ENCODE measurements at places on chromosomes 12 and 14.

DNA sequence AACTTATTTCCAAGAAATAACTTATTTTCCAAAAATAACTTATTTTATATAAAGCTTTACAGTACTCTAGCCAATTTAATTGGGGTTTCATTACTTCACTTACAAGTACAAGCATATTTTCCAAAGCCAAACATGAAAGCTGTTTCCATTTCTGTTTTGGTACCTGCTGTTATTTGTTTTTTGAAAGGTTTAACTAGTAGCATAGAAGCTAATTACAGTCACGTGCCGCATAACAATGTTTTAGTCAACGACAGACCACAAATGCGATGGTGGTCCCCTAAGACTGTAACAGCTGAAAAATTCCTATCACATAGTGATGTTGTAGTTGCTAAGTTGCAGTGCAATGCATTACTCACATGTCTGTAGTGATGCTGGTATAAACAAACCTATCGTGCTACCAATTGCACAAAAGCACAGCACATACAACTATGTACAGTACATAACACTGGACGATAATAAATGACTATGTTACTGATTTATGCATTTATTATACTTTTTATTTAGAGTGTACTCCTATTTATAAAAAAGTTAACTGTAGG, 21.7 kb downstream of the PTPN21 start:
- no peaks in the 10 kb centered on the region for H3K27me3 ChIP-seq
- no peak for DNase-seq
- no peak overlapping the region for H3K4me3 ChIP-seq
- no peaks in the 10 kb centered on the region for H3K4me1 ChIP-seq
- H3K36me3 ChIP-seq: peaks cover 2% of the 10 kb centered on the region
- H3K27ac ChIP-seq: no peak overlapping the region

- H3K4me3 ChIP-seq: no peak overlapping the region
- peak overlapping the region; percentile 29 for H3K27ac ChIP-seq
- no peaks in the 10 kb centered on the region for H3K36me3 ChIP-seq
- H3K27me3 ChIP-seq: no peaks in the 10 kb centered on the region
Measured at GRCh38 chr14:34098045-34098984, 147.4 kb upstream of the EGLN3 start.

- peaks cover 3% of the 10 kb centered on the region for H3K27me3 ChIP-seq
- no peak for DNase-seq
- no peak overlapping the region for H3K27ac ChIP-seq
- H3K36me3 ChIP-seq: no peaks in the 10 kb centered on the region
Measured at GRCh38 chr12:39619316-39619659, 315 bp downstream of the ABCD2 start.

- H3K36me3 ChIP-seq: no peaks in the 10 kb centered on the region
- DNase-seq: no peak
- no peaks in the 10 kb centered on the region for H3K4me1 ChIP-seq
- H3K27ac ChIP-seq: peak overlapping the region; percentile 29
Measured at GRCh38 chr14:51285120-51285519, 45.1 kb downstream of the TMX1 start.

DNA sequence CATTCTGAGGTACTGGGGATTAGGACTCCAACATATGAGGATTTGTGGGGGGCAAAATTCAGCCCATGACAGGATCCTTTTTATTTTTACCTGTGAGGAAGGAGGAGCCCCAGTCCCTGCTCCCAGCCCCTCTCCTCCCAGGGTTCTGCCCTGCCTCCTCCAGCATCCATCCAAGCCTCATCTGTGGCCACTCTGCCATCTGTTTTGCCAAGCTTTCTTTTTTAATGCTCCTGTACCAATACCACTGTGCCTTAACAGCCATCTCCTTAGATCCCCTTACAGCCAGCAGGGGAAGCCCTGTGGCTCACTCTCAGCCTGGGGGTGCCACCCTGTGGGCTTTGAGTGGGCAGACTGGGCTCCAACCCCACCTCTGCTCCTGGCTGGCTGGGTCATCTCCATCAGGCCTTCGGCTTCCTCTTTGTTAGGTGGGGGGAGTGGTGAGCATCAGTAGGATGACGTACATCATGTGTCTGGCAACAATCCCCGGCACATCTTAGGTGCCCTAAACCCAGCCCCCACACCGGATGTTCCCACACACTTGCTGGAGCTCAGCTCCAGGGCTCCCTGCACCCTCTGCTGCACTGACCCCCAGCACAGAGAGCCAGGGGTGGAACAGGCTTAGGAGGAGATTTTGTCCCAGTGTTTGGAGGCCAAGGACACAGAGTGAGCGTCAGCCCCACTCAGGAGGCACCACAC, 40.2 kb downstream of the CYP46A1 start:
- no peaks in the 10 kb centered on the region for H3K36me3 ChIP-seq
- H3K27ac ChIP-seq: no peak overlapping the region
- no peak for DNase-seq
- H3K27me3 ChIP-seq: no peaks in the 10 kb centered on the region
- no peaks in the 10 kb centered on the region for H3K4me1 ChIP-seq
- H3K4me3 ChIP-seq: no peak overlapping the region

DNA sequence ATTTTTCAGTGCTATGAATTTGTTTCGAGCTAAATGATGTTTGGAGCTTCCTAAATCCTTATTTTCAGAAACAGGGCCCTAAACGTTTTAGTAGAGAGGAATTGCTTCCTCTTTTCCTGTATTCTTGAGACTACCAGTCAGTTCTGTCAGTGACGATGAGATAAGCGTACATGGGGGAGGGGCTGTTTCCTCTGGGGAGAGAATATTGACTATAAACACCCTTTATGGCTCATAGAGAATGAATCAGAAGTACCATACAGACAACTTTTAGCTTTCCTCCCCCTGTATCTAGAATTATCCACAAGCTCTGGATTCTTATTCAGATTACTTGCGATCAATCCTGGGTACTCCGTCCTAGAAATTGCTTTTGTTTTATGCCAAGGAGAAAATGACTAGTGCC, 5.1 kb downstream of the TBK1 start:
- H3K4me3 ChIP-seq: no peak overlapping the region
- no peak for DNase-seq
- peaks cover 22% of the 10 kb centered on the region for H3K4me1 ChIP-seq
- no peak overlapping the region for H3K27ac ChIP-seq

- no peaks in the 10 kb centered on the region for H3K27me3 ChIP-seq
- no peaks in the 10 kb centered on the region for H3K36me3 ChIP-seq
- no peaks in the 10 kb centered on the region for H3K4me1 ChIP-seq
- no peak for DNase-seq
Measured at GRCh38 chr12:19659501-19659900, 220.2 kb downstream of the AEBP2 start.

DNA sequence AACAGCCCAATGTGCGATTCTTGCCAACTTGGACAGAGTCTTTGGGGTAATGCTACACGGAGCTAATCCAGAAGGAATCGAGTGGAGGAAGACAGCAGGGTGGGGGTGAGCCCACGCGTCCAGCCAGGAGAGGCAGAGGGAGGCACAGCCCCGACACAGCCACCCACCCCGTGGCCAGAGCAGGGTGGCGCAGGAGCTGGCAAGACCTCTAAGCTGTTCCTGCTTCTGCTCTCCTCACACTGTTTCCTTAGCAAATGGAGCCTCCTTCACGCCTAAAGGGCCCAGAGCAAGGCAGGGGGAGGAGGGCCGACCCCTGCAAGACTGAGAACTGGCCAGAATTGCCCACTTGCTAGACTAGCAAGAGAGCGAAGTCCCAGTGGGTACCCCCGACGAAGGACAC, 91.5 kb downstream of the FBXL14 start:
- H3K27me3 ChIP-seq: no peaks in the 10 kb centered on the region
- no peak for DNase-seq
- H3K36me3 ChIP-seq: no peaks in the 10 kb centered on the region
- H3K4me1 ChIP-seq: peaks cover 6% of the 10 kb centered on the region

DNA sequence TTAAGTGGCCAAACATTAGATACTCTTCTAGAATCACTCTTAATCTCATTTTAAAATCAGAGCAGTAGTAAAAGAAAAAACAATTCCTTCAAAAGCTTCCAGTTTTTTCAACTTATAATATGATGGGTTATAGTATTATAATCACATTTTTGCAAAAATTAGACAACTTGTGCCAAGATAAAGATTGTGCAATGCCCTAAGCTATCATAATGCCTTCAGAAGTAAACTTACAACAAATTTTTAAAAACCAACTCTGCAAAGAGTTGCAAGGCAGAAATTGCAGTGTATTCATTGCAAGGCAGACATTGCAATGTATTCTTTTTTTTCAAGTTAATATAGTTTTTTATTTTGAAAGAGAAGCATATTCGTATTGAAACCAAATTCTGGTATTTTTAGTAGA, 47.2 kb upstream of the KITLG start:
- DNase-seq: no peak
- H3K36me3 ChIP-seq: no peaks in the 10 kb centered on the region
- no peaks in the 10 kb centered on the region for H3K27me3 ChIP-seq
- H3K4me3 ChIP-seq: no peak overlapping the region

DNA sequence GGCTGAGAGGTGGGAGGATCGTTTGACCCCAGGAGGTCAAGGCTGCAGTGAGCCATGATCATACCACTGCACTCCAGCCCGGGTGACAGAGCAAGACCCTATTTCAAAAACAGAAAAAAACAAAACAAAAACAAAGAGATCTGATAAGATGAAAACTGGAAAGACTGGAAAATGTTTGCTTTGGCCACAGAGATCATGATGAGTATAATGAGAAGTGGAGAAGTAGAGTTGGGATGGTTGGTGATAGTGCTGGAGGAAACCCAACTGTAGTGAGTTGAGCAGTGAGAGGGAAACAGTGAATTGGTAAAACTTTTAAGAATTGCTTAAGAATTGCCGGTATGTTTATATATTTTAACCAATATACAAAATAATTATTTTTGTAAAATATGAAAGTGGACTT, 39.2 kb downstream of the MON2 start:
- no peaks in the 10 kb centered on the region for H3K27me3 ChIP-seq
- no peak overlapping the region for H3K4me3 ChIP-seq
- no peaks in the 10 kb centered on the region for H3K36me3 ChIP-seq
- H3K4me1 ChIP-seq: no peaks in the 10 kb centered on the region
- no peak overlapping the region for H3K27ac ChIP-seq
- no peak for DNase-seq

GRCh38 chr14:31954991-31955390, 122.1 kb upstream of the ARHGAP5 start:
- H3K4me3 ChIP-seq: no peak overlapping the region
- H3K27me3 ChIP-seq: no peaks in the 10 kb centered on the region
- no peaks in the 10 kb centered on the region for H3K36me3 ChIP-seq
- no peaks in the 10 kb centered on the region for H3K4me1 ChIP-seq
- no peak overlapping the region for H3K27ac ChIP-seq

- H3K36me3 ChIP-seq: no peaks in the 10 kb centered on the region
- H3K4me3 ChIP-seq: no peak overlapping the region
- H3K4me1 ChIP-seq: peaks cover 24% of the 10 kb centered on the region
- 0 out of 2 replicates have a peak overlapping the region, but pooled peaks have one; percentile 18 for H3K27ac ChIP-seq
- DNase-seq: peak; percentile 94
Measured at GRCh38 chr12:27966870-27967269, 5.7 kb downstream of the PTHLH start.

GRCh38 chr12:62767946-62768345, 167.0 kb downstream of the PPM1H start:
- no peak overlapping the region for H3K27ac ChIP-seq
- no peaks in the 10 kb centered on the region for H3K4me1 ChIP-seq
- H3K36me3 ChIP-seq: no peaks in the 10 kb centered on the region
- no peak for DNase-seq
- H3K4me3 ChIP-seq: no peak overlapping the region

GRCh38 chr14:85622106-85622505, 92.2 kb downstream of the FLRT2 start:
- no peaks in the 10 kb centered on the region for H3K36me3 ChIP-seq
- H3K4me1 ChIP-seq: no peaks in the 10 kb centered on the region
- no peak overlapping the region for H3K27ac ChIP-seq
- no peak for DNase-seq
- no peak overlapping the region for H3K4me3 ChIP-seq
- no peaks in the 10 kb centered on the region for H3K27me3 ChIP-seq

- no peak overlapping the region for H3K27ac ChIP-seq
- DNase-seq: no peak
- no peaks in the 10 kb centered on the region for H3K36me3 ChIP-seq
Measured at GRCh38 chr14:72849222-72849621, 44.7 kb downstream of the DPF3 start.

- no peak overlapping the region for H3K4me3 ChIP-seq
- H3K27me3 ChIP-seq: no peaks in the 10 kb centered on the region
- no peak for DNase-seq
- no peaks in the 10 kb centered on the region for H3K36me3 ChIP-seq
Measured at GRCh38 chr14:86203843-86204242, 673.9 kb downstream of the FLRT2 start.

GRCh38 chr12:7110661-7111060, 1.6 kb upstream of the C1RL start:
- no peak overlapping the region for H3K4me3 ChIP-seq
- H3K4me1 ChIP-seq: peaks cover 5% of the 10 kb centered on the region
- no peaks in the 10 kb centered on the region for H3K27me3 ChIP-seq
- DNase-seq: no peak
- H3K27ac ChIP-seq: no peak overlapping the region

DNA sequence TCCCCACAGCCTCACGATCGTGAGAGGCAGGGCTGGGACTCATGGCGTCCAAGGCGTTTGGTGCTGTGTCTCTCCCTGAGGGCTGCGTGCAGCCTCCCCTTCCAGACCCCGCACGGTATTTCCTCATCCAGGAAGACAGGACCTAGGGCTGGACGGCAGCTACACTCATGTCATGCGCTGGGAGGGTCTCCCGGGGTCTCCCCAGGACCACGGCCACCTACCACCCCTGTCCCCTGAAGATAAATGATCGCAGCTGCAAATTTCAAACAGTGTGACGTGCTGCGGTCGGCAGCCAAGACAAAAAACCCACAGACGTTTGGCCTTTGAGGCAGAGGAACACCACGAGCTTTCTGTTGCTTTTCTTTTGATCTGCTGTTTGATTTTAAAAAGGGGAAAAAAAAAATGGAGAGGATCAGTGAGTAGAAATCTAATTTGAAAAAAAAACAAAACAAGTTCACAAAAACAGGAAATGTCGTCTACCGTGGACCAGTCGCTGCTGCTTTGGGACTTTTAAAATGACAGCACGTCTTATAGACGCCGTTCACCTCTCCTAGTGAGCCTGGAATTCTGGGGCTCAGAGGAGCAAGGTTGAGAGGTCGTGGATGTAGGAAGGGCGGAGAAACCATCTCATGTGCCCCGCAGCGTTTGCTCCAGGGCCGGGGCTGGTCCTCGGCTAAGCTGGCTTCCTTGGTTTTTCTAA, 237.6 kb downstream of the SLC41A2 start:
- H3K27me3 ChIP-seq: no peaks in the 10 kb centered on the region
- H3K27ac ChIP-seq: no peak overlapping the region
- DNase-seq: no peak
- H3K4me1 ChIP-seq: peaks cover 3% of the 10 kb centered on the region
- no peak overlapping the region for H3K4me3 ChIP-seq

DNA sequence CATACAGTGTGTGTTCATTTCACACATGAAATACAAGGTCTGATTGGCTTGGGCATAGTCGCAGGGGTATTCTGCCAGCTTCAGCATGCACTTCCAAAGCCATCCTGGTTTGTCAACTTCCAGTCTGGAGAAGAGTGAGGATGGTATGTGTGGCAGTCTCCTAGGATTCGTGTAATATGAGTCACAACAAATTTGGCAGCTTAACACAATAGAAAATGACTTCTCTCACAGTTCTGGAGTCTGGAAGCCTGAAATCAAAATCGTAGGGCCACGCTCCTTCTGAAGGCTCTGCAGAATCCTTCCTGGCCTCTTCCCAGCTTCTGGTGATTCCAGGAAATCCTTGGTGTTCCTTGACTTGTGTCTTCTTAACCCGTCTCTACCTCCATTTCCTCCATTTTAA, 167.5 kb downstream of the PPM1H start:
- DNase-seq: no peak
- no peaks in the 10 kb centered on the region for H3K4me1 ChIP-seq
- H3K27ac ChIP-seq: no peak overlapping the region
- no peaks in the 10 kb centered on the region for H3K27me3 ChIP-seq
- no peaks in the 10 kb centered on the region for H3K36me3 ChIP-seq
